ENCODE measurements at places on chromosomes 7 and 10.

DNA sequence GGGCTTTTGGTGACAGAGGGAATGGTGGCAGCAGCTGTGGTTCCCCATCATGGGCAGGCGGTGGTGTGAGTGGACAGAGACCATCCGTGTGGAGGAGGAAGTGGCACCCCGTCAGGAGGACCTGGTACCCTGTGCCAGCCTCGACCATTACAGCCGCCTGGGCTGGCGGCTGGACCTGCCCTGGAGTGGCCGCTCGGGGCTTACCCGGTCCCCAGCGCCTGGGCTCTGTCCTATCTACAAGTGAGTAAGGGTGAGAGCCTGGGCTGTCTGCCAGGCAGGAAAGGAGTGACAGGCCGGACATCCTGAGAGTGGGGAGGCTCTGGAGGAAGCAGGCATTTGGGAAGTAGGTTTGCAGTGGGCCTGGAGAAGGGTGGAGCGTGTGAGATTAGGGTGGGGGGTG, 2.9 kb upstream of the ZNF467 start:
- DNase-seq = no peak

GRCh38 chr10:133537546-133538545, 10.7 kb downstream of the CYP2E1 start:
- no peak for DNase-seq

DNA sequence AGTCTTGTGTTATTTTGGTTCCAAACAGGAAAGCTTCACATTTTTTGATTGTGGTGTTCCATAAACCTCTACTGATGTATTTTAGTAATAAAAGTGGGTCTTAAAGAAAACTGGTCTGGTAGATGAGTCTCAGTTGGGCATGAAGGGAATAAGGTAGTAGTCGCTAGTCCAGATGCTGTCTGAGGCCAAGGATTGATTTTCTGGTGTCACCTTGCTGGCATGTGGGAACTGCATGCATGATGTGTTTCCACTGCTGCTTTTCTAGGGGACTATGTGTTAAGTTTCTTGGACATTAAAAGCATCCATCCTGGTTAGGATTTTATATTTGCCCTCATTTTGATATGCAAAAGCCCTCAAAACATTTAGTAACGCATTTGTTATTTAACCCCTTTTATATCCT, 123.7 kb upstream of the GJD4 start:
- no peak for DNase-seq

DNA sequence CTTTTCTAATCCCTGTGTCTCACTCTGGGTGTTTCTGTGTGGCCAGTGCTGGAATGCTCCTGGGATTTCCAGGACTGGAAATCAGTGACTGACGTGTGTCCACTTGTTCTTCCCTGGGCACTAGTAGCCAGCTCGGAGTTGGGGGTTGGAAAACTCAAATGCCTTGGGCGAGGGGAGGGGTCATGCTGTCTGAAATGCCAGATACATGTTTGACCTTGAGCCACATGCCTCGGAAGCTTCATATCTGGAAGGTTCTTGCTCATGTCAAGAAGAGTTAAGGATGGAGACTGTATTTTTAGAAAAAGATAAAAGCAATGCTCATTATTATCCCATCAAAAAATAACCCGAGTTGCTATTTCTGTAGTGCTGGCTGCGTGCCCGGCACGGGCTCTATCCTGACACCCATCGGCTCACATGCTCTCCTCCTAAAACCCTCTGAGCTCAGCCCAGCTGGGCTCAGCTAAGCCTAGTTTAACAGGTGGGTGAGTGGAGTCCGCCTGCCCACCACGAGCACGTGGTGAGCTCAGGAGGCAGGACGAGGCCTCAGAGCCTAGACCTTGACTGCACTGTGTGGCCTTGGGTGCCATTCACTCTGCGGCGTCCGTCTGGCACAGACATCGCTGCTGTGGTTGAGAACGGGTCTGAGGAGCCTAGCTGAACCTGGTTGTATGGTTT, 6.4 kb downstream of the DPYSL4 start:
- DNase-seq = no peak

- DNase-seq = no peak
Measured at GRCh38 chr10:96263669-96264068, 7.7 kb downstream of the BLNK start.

- DNase-seq = no peak
Measured at GRCh38 chr10:17506856-17507471, 52.6 kb upstream of the ST8SIA6 start.

- no peak for DNase-seq
Measured at GRCh38 chr10:31011017-31011664, 20.5 kb downstream of the ZNF438 start.

- DNase-seq = no peak
Measured at GRCh38 chr7:108247614-108248013, 117.5 kb upstream of the LAMB4 start.

- no peak for DNase-seq
Measured at GRCh38 chr10:124921261-124921660, 20.7 kb upstream of the ZRANB1 start.

DNA sequence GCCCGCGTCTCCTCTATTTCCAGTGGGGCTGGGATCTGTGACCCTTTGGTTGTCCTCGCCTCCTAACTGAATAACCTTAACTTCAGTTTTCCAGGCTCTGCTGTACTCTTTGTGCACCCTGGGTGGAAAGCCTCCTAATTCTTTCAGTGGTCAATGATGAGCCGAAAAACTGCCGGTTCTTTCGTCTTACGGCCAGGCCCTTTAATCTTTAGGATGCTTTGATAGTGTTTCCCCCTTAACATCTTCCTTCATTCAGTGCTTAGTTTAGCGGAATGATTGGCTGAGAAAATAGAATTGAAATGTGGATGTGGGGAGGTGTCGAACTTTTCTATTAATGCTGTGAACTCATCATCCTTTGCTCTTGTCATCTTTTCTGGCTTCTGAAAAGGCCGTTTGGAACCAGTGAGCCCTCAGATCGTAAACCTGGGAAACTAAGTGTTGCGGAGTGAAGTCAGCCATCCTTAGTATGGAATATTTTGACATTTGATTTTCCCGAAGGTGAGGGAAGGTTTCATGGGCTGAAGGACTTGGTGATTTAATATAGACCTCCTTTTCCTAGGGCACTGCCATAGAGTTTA, 847 bp downstream of the GARS1 start:
- DNase-seq = peak; percentile 66

- DNase-seq = no peak
Measured at GRCh38 chr10:102102421-102102820, 17.7 kb downstream of the LDB1 start.

DNA sequence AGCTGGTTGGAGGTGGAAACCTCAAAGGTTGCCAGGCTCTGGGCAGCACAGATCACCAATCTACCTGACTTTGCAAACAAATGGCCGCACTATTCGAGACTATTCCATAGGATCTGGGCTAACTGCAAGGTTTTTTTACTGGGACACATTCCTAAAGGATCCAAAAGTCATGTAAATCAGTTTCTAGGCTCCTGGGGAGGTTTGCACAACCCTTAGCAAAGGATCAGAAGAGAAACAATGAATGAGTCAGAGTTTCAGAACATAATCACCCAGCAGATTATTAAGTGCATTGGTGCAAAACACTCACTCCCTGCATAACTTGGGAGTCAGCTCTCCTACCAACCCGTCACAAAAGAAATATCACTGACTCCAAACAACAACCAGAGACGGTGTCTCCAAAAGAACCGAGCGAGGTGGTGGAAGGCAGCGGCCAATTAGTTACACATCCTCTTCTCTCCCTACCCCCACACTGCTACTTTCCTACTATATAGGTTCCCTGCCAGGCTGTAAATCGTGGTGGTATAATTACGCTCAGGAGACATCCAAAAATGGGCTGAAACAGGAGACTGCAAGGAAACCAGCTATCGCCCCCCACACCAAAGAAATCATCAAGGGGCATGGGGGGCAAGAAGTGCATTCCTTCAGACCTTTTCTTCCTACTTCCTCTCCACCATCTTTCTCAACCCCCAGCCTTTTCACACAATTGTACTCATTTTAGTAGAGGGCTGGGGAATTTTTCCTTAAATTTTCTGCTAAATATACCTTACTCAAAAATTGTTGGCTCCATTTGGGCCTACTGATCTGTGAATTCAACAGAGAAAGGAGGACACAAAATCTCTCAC, 3.2 kb downstream of the UBE2H start:
- DNase-seq = peak; percentile 90

DNA sequence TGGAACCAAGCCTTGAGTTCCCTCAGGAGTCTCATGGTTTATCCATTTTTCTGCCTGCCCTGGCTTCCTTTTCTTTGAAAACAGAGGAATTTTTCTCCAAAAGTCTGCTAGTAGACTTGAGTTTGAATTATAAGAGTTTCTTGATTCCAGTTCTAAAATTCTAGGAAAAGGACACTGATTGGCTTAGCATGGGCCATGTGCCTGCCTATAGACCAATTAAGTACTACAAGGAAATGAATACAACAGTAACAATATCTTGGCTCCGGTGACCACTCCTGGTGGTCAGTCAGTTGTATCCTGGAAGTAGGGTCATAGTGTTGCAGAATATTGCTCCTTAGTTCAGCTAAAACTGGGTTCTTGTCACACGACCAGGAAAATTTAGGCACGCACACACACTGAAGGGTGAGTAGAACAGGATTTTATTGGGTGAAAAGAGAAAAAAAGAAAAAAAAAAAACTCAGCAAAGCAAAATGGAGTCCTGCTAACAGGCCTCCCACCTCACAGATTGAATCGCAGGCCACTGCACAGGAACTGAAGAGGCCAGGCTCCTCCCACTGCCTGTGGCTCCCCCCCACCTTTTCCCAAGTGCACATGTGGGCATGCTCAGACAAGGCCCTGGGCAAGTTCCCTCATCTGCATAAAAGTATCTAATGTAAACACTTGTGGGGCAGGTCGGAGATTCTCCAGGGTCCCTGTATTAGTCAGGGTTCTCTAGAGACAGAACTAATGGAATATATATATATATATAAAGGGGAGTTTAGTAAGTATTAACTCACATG, 155.1 kb downstream of the LYZL1 start:
- DNase-seq = no peak

DNA sequence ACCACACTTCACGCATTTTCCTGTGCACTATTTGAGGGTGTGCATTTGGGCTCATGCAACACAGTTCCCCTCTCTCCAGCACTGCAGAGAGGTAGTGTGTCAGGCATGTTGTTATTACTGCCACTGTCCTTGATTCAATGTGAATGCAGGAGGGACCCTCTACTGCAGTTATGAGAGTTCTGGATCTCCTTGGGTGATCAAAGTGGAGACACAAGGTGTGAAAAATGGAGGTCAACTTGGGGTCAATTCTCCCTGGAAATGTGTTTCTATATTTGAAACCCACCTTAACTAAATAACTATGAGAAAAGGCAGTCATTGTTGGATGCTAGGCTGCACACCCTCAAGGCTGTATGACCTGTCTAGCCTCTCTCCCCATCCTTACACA, 73.9 kb upstream of the FAM171A1 start:
- DNase-seq = no peak

- no peak for DNase-seq
Measured at GRCh38 chr10:73768881-73769280, 13.0 kb upstream of the CHCHD1 start.

GRCh38 chr7:30225863-30226613, 58.4 kb upstream of the ZNRF2 start:
- peak; percentile 94 for DNase-seq

DNA sequence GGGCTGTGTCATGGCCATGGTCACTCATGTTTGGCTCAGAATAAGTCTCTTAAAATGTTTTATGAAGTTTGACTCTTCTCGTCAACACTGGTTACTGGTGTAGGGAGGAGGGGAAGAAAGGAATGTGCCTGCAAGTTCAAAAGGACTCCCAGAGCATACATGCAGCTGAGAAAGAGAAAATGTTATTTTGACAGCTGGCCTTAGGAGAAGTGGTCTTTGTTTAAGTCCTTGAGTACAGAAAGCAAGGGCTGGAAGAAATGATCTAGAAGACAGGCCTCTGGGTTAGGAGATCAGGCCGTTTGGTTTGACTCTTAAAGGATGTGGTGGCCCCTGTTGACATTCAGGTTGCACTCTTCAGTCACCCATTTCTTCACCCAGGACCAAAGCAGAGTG, 245.5 kb downstream of the REEP3 start:
- DNase-seq = no peak

- DNase-seq = peak; percentile 88
Measured at GRCh38 chr7:48089046-48090003, at the start of gene UPP1. Gene UPP1 (plus strand): TSS chr7:48089265. CDS start chr7:48094784, 5,519 bp downstream.

- no peak for DNase-seq
Measured at GRCh38 chr7:116392806-116393205, 106.7 kb upstream of the CAV2 start.

GRCh38 chr10:2201534-2202099, 464.3 kb upstream of the ADARB2 start:
- no peak for DNase-seq

- no peak for DNase-seq
Measured at GRCh38 chr10:48750991-48751390, 66.3 kb downstream of the WDFY4 start.

GRCh38 chr7:82572195-82572880, 128.8 kb upstream of the CACNA2D1 start:
- peak; percentile 98 for DNase-seq

GRCh38 chr7:39672176-39672575, 48.8 kb downstream of the RALA start:
- DNase-seq = no peak

DNA sequence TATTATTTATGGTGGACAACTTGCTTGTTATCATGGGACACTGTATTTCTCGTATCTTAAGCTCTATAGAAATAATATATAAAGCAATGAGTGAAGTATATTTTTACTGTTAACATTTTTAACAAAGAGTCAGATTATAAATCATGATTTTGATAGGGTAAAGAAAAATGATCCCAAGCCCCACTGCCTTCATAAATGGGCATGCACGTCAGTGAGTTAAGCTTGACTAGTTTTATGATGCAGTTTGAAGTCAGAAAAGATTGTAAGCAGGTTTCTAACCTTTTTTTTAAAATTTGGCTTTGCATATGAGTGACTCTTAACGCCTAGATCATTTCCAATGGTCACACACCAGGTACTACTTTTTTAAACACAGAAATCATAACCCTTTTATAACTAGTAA, 152.8 kb downstream of the GNAT3 start:
- no peak for DNase-seq

GRCh38 chr10:5583525-5584175, 58.9 kb downstream of the CALML3 start:
- DNase-seq = peak; percentile 92

GRCh38 chr10:110725801-110726630, 81.9 kb downstream of the RBM20 start:
- peak; percentile 32 for DNase-seq

- DNase-seq = peak; percentile 64
Measured at GRCh38 chr7:24141874-24142509, 142.0 kb upstream of the NPY start.

GRCh38 chr7:1274121-1274875, 41.6 kb downstream of the UNCX start:
- DNase-seq = peak; percentile 17

DNA sequence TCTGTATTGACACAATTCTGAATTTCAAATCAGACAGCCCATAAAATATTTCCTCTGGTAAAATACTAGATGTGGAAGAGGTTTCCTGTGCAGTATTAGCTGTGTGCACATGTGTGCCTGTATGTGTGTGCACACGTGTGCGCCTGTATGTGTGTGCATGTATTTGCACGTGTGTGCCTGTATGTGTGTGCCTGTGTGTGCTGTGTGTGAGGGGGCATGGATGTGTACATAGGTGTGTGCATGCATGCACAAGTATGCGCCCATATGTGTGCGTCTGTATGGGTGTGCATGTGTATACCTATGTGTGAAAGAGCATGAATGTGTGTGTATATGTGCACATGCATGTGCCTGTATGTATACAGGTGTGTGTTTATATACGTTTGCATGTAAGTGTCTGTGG, 191.4 kb downstream of the KLF6 start:
- no peak for DNase-seq

- DNase-seq = peak; percentile 52
Measured at GRCh38 chr7:129786825-129787563, 165.8 kb downstream of the UBE2H start.

GRCh38 chr7:131083781-131084180, 243.9 kb upstream of the MKLN1 start:
- no peak for DNase-seq
